ENCODE measurements at places on chromosomes 12 and 14. TPM values are rescaled to one million over a fixed set of nuclear protein-coding genes. Genes with fewer than 3 reads are reported as not detected.

Gene GPR132
- total RNA-seq = 0.13 TPM

Gene SLC6A15
- total RNA-seq = 0.98 TPM

Gene REM2
- 0.27 TPM for total RNA-seq

Gene GDF3
- 0.74 TPM for total RNA-seq

Gene ARHGEF25
- total RNA-seq = 0.07 TPM

Gene KLRG1
- total RNA-seq = 1.1 TPM

Gene TDRD9
- total RNA-seq = 1.00 TPM

Gene KRT2
- not detected for total RNA-seq

Gene KRT83
- not detected for total RNA-seq

Gene BATF
- total RNA-seq = 1.3 TPM

Gene CIROP
- total RNA-seq = not detected

Gene PIWIL1
- total RNA-seq = not detected

Gene PMCH
- total RNA-seq = not detected

Gene PDE3A
- total RNA-seq = 1.1 TPM

Gene LGR5
- total RNA-seq = not detected

Gene ARHGAP9
- total RNA-seq = not detected

Gene C14orf39
- not detected for total RNA-seq

Gene LUM
- total RNA-seq = not detected

Gene A2ML1
- not detected for total RNA-seq

Gene GCN1
- 72.3 TPM for total RNA-seq

Gene ANKS1B
- 0.13 TPM for total RNA-seq

Gene TSHR
- not detected for total RNA-seq

Gene SLC15A5
- not detected for total RNA-seq

Gene MYF6
- not detected for total RNA-seq

Gene WDHD1
- total RNA-seq = 13.3 TPM

Gene MRPL51
- 121 TPM for total RNA-seq

Gene KLRC1
- not detected for total RNA-seq

Gene ZC2HC1C
- total RNA-seq = 1.3 TPM

Gene SYT1
- 6.2 TPM for total RNA-seq

Gene TIMELESS
- total RNA-seq = 23.5 TPM

All from mammary microvascular endothelial cell (primary cell).